ENCODE measurements at places on chromosomes 5 and 9.

DNA sequence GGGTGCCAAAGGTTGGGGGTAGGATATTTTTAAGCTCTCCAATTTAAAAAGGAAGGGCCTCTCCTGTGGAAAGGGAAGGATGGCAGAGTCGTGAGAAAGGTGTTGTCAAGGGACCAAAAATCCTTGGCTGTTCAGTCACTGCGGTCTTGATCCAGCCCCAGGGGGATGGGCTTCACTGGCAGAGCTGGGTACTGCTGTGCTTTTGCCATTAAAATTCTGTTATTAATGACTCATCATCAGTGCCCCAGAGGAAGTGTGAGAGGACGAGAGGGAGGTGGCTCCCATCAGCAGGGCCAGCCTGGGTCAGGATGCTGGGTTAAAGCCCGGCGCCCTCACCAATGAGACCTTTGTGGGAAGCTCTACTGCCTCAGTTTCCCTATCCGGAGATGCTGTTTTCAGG lies 16.7 kb downstream of the PCDH12 start:
- DNase-seq, result no peak

DNA sequence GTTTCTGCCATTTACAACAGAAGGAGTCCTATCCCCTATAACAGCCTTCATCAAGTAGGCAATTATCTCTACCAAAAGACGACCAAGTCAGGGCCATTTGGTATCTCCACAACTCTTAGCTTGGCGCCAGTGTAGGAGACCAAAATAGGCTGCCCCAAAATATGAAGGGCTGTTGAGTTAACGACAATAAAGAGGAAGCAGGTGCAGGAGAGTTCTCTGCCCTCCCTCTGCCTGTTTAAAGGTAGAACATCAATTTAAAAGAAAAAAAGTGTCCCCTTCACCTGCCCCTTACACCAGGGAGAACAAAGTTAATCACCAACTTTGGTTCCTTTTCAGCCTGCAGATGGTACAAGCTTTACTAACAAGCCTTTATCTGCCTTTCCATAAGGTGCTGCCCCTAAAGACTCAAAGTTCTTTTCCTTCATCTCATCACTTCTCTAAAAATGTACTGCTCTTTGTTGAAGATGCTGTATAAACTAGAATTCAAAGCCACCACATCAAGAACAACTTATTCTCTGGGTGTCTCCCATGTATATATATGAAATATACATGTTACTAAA lies 33.3 kb downstream of the PPP1R2B start:
- no peak for DNase-seq

DNA sequence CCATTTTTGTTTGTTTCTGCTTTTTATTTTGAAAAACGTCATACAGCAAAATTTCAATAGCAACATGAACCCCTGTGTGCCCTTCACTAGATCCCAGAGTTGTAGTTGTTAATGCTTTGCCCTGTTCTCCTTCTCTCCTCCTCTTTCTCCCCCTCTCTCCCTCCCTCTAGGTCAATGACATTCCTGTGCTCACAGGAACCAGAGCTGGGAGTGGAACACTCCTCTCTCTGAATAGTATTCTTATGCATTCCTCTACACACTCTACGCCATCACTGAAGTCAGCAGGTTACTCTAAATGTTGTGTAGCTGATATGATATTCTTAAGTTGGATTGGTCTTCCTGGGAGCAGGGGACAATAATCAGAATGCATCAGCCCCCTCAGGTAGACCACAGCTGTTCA lies 243.4 kb downstream of the SYK start:
- no peak for DNase-seq

DNA sequence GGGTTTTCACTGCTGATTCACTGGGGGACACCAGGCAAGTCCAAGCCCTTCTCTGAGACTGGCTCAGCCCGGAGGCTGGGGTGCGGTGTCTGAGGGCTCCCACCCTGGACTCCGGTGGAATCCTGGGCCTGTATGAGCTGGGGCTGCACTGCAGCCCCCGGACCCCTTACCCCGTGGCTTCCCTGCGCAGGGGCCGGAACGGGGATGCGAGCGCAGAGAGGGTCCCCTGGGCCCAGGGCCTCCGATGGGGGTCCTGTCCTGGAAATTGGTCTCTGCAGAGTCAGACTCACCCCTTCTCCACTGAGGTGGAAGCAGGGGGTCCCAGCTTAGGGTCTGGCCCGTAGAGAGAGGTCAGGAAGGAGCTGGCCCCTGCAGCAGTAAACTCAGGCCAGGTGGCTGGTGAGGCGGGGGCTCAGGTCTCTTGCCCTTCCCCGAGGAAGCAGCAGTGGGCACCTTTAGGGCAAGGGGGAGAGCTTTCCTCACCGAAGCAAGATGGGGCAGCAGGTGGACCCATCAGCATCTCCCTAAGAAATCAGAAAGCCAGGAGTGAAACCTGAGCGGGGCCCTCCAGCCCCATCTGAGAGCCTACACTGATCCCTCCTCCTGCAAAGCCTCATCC lies 1.6 kb upstream of the VAV2 start:
- DNase-seq, result no peak

DNA sequence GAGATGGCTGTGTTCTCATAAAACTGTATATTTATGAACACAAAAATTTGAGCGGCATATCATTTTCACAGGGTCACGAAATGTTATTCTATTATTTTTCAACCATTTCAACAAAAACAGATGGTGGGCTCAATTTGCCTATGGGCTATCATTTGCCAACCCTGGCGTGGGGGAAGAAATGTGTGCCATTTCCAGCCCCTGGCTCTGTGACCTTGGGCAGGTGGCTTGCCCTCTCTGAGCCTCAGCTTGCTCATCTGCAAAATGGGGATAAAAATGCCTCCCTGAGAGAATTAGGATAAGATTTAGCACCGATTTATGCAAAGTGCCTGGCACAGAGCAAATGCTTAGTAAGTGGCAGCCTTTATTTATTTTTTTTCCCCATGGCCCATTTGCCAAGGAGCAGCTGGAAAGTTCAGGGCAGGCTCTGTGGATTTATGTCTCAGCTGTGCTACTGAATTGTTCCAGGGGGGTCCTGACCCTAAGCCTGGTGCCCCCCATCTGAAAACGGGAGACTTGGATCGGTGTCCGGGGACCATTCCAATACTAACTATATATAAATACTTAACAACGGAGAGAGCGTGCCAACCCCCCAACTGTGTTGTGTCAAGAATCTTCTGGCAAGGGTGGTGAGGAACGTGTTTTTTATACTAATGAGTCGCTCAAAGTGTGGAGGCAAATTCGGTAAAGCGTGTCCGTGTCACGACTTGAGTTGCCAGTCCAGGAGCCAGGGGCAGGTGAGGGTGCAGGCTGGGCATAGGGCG lies 34.5 kb downstream of the HRH2 start:
- DNase-seq, result no peak

- DNase-seq, result no peak
Measured at GRCh38 chr5:115072266-115073064, 97.2 kb downstream of the TRIM36 start.

DNA sequence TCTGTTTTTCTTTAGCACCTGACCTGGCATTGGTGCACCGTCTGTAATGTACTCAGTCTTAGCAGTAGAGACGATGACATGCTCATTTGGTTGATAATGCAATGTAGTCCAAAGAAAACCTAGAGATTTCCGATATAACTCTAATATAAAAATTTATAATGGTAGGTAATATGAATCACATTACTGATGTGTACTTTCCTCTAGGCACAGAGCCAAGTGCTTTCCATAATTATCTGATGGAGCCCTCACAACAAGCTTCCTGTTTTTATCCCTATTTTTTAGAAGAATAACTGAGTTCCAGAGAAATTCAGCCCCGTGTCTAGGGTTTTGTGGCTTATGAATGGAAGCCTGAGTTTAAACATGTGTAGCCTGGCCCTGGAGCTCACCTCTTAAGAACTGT lies 53.7 kb downstream of the KDM4C start:
- no peak for DNase-seq

- DNase-seq, result no peak
Measured at GRCh38 chr9:7137571-7137970, 379.8 kb downstream of the KDM4C start.

DNA sequence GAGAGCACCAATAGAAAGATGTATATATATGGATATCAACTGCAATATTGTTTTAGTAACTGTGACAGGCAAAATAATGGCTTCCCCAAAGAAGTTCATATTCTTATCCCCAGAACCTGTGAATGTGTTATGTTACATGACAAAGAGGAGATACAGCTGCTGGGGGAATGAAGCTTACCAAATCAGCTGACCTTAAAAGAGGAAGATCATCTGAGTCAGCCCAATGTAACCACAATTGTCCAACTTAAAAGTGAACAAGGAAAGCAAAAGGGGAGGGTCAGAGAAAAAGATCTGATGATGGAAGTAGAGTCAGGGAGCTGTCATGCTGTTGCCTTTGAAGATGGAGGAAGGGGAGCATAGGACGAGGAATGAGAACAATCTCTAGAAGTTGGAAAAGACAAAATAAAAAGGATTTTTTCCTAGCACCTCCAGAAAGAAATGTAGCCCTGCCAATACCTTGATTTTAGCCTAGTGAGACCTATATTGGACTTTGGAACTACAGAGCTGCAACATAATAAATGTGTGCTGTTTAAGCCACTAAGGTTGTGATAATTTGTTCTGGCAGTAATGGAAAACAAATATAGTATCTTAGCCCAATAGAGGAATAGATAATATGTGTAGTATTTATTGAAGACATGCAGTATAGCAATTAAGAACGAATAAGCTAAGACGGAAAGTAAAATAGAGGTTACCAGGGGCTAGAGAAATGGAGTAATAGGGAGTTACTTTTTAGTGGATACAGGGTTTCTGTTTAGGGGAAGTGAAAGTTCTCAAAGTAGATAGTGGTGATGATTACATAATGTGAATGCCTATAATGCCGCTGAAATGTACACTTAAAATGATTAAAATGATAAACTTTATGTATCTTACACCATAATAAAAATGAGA lies 115.9 kb downstream of the PIK3R1 start:
- DNase-seq, result no peak

- DNase-seq, result no peak
Measured at GRCh38 chr5:149448431-149448830, 69.3 kb upstream of the IL17B start.

- DNase-seq, result no peak
Measured at GRCh38 chr9:32954642-32955041, 46.8 kb downstream of the APTX start.

DNA sequence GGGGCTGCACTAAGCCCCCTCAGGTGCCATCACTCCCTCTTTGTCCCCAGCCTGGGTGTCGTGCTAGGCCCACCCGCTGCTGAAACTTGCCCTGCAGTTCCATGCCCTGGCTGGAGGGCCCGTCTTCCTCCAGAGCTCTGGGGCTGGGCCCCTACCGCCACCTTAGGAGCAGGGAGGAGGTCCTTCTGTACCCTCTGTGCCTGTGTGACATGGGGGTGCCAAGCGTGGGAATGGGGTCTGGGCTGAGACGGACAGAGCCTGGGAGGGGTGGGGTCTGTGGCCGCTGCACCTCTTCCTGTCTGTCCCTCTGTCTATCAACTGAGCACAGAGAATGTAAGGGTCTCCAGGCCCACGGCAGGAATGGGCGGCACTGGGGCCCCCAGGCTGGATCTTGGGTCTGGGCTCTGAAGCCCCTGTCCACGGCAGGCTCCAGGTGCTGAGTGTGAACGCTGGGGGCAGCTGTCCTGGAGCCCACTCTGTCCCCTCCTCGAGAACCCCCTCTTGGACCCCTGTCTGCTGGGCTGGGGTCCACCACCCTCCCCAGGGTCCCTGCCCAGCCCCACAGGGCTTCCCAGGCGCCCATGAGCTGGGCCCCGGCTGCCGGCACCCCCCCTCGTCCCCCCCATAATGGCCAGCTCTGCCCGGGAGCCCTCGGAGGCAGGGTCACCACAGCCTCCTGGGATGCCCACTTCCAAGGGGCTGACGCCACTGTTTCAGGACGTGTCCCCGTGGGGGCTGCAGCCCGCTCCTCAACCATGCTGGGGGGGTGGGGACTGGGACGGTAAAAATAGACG lies 15.8 kb upstream of the NRARP start:
- DNase-seq, result no peak

DNA sequence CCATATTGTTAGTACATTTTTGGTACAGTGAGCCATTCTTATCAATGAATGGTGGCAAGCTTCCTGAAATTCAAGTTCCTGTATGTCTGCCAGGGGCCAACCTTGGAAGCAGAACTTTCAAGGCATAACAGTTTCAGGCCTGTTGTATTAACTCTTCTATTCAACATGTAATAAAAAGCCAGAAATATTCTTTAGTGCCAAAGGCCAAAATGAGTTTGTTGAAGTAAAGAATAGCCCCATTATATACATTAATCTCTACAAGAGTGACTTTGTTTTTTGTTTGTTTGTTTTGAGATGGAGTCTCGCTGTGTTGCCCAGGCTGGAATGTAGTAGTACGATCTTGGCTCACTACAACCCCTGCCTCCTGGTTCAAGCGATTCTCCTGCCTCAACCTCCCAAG lies 321.3 kb downstream of the KDM4C start:
- DNase-seq, result no peak

DNA sequence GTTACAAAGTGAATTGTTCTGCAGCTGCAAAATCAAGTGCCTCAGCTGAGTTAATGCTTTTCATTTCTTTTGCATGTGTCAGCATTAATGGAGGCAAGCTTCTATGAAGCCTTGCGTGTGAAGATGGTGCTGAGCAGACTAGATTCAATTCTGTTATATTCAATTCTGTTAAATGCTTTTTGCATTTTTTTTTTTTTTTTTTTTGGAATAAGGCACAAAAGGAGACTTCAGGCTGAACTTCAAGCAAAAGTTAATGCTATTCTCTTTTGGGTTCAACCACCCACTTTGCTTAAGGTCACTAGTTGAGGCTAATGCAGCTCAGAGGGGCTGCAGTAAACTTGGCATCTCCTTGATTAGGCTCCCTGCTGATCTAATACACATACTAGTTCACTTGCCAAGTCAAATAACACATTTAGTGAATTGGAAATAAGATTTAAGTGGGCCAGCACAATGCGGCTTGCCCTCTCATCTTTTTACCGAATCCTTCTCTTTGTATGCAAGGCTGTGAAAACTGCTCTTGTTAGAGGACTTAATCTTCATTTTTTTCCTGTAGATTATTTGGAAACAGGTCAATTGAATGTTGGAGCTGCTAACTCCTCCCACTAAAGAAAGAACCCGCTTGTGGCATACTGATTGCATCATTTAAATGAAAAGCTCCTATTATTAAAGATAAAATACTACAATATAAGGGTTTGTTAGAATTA lies 1020.2 kb downstream of the NR2F1-AS1 start:
- no peak for DNase-seq

DNA sequence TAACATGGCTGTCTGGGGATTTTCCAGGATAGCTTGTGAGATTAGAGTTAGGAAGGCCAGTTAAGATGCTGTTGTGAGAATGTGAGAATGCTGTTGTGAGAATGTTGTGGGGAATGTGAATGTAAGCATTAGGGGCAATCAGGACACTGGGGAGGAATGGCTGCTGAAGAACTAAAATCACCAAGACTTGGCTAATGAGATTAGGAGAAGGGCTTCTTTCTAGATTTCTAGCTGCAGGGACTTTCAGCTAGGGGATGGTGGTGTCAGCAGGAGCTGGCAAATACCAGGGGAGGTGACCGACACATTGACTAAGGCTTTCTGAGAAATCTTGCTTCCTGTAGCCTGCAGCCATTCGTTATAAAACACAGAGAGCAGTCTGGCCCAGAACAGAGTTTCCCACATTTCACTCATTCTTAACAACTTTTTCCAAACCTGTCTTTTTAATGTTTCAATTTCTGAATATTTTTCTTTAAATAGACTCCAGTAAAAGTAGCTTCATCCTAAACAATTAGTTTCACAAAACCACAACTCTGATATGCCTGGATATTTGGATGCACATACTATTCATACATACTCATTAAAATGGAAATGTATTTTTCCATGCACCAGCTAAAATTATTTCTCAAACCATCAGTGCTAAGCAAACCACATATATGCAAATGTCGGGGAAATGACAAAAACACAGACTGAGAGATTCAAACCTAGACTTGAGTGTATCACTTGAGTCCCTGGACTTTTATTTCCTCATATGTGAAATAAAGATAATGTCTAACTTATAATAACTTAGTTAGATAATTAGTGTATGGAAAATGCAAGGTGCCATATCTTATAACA lies 89.3 kb upstream of the TNC start:
- DNase-seq, result no peak
